MM.1S (cell line): ENCODE measurements at places on chromosomes 5 and 9.

DNA sequence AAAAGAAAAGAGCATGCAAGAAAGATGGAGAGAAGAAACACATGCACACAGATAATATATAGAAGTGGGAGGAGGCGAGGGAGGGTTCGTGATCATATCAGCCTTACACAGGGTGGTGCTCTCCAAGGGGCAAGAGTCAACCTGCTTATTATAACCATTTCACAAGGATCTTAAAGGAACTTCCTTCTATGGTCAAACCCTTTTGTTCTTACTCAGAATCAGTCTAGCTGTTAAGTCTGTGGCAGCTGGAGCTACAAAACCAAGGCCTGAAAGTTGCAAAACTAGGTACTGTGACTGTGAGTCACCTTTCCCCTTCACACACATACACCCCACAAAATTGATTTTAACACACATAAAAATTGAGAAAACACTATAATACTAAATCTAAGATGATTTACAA, 18.5 kb upstream of the ERMP1 start:
- peak; percentile 27 for DNase-seq

GRCh38 chr5:52119768-52120167, 667.9 kb upstream of the ITGA1 start:
- DNase-seq, result no peak

DNA sequence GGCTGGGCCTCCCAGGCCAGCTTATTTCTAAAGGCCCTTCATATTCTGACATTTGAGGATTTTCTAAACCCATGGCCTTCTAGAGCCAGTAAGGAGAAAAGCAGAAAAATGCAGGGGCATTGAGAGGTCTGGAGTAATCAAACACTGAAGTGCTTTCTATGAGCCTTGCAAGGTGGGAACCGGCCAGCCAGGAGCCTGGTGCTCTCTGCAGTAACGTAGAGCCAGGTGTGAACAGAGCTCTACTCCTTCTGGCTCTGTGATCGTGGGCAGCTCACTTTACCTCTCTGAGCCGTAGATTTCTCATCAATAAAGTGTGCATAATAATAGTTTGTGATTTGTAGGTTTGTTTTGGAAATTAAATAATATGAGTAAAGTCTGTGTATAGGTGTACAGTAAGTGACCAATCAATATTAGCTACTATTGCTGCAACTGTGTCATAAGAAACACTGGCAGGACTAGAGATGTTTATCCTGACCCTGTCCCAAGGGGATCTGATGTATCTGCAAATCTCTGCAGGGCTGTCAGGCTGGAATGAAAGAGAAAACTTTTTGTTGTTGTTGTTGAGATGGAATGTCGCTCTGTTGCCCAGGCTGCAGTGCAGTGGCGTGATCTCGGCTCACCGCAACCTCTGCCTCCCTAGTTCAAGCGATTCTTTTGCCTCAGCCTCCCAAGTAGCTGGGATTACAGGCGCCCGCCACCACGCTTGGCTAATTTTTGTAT, 2.7 kb downstream of the SYNPO start:
- DNase-seq, result no peak

DNA sequence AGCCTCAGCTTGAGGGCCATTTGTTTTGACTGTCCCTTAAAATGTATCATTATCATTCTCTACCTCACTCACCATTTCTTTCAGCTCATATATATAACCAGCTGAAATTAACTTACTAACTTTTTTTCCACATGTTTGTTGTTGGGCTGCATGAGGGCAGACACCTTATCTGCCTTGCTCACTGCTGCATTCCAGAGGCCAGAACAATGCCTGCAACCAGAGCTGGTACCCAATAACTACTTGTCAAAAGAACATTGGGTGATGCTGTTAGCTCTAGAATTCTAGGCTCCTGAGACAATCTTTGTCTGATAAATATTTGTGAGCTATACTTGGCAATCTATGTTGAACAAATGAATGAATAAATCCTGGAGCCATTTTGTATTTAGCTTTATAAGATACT, 68.3 kb downstream of the HTR4 start:
- no peak for DNase-seq

DNA sequence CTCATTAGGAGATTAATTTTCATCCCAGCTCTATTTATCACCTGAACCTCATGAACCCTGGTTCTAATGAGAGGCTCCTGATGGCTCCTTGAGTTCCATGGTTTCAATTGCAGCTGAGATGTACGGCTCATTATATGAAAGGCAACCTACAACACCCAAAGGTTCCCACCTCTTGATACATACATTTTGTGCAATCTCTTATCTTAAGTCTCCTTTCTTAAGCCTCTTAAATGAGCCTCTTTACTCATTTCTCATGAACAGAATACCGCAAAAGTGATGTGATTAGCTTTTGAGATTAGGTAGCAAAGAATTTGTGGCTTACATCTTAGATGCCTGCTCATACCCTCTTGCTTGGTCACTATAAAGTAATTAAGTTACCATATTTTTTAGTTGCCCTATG, 1964.0 kb upstream of the CDH6 start:
- DNase-seq, result no peak

DNA sequence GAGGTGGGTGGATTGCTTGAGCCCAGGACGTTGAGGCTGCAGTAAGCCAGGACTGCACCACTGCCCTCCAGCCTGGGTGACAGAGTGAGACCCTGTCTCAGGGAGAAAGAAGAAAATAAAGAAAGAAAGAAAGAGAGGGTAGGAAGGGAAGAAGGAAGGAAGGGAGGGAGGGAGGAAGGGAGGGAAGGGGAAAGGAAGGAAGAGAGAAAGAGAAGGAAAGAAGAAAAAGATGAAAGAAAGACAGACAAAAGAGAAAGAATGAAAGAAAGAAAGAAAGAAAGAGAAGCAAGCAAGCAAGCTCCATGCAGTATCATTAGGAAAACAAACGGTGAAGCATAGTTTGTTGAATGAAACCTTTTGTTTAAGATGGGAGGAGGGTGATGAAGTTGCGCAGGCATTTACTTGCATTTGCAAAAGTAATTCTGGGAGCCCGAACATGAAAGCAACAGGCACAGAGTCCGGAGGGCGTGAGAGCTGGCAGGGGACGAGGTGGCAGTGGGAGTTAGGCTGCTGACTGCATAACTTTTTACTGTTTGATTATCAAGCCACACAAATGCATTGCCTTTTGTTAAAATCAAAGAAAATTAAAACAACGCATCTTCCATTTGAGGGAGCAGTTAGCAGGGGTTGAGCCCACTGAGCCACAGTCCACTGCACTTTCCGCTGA, 26.0 kb upstream of the CEP72 start:
- no peak for DNase-seq

DNA sequence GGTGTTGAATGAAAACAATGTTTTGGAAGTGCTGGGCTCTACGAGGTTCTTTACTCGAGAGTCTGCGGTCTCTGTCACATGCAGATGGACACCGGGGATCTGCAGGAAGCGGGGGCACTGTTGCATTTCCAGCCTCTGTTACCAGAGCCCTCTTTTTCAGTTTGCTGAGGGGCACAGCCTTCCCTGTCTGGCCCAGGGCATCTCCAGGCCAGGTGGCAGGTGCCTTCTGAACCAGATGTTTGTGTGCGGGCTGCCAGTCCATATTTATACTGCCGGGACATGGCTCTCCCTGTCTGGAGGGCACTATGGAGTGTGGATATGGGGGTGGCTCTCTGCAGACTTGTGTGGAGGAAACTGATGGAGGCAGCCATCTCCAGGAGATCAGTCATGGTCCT, 18.7 kb upstream of the POMT1 start:
- DNase-seq, result no peak

GRCh38 chr9:97386733-97387503, 25.0 kb upstream of the TDRD7 start:
- peak; percentile 54 for DNase-seq

DNA sequence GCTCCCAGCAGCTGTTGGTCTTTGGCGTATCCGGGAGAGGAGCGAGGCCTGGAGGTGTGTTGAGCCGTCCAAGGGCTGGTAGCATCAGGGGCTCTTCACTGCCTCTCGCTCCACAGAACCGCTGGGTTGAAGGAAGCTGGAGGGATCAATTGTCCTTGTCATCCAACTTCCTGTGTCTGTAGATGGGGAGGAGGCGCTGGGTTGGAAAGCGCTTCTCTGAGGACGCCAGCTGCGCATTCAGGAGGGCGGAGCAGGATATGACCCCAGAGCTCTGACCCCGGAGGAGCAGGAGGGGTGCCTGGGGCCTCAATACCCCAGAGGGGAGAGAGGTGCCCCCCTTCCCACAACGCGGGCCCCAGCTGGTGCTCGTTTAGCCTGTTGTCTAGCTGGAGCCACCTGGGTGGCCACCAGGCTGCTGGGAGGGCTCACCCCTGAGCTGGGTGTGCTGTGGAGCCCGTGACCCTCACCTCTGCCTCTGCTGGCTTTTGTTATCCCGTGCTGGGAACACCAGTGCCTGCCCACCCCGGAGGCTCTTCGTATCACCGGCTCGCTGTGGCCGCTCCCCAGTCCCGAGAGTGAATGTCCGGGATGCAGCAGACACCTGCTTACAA, 2.0 kb upstream of the DBH start:
- DNase-seq, result no peak

- no peak for DNase-seq
These were observed 24.1 kb downstream of the ACTL7B start for GRCh38 chr9:108831496-108832178.

- no peak for DNase-seq
These were observed 505.3 kb downstream of the ARHGEF28 start for GRCh38 chr5:74131250-74131649.

- DNase-seq, result no peak
These were observed 7.7 kb downstream of the PAX5 start for GRCh38 chr9:37026113-37026930.

GRCh38 chr9:21551401-21551800, 69.3 kb upstream of the IFNE start:
- DNase-seq, result no peak

DNA sequence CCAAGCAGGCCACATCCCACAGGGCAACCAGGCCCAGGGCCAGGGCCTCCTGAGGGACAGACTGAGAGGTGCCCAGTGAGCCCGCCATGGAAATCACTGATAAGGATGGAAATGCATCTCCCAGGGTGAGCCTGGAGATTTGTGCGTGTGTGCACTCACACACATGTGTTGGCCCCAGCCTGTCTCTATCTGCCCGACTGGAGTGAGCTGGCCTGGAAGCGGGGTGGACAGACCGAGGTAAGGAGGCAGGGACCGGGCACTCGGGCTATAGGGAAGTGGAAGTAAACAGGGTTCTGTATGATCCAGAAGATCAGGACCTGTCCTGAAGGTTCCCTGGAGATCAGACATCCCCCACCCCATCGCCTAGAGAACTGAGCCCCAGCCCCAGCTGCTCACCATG, 17.4 kb downstream of the GFI1B start:
- DNase-seq, result no peak

DNA sequence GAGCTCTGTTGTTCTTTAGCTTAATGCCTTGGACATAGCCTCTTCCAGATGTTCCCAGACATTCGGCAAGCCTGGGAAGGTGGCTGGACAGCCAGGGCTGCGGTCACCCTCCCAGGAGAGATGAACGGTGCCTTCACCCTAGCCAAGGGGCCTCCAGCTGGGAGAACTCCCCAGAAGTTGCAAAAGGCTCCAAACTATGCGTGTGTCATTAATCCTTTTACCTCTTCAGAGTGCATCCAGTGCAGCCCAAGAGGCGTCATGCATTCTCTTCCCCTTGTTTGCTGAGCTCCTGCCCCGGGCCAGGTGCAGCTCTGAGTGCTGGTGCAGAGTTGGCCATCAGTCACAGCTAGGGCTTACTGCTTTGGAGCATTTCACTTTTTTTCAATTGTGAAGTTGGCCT, 22.8 kb downstream of the HMCN2 start:
- DNase-seq, result no peak

GRCh38 chr9:129278391-129279237, 100.6 kb upstream of the IER5L start:
- peak; percentile 53 for DNase-seq

DNA sequence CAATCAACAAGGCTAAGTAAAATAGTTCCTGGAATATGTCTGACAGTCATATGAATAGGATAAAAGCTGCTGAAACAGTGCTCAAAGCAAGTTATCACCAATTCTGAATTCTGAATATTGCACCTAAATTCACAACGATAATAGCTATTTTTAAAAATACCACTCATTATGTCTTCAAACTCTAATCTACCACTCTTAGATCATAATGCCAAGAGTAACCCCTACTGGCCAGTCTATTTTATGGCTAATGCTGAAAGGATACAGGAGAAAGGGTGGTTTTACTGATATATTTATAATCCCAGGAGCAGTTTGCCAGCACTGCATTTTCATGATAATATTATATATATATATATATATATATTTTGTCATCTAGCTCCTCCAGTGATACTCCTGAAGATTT, 232.8 kb downstream of the PDE4D start:
- DNase-seq, result peak; percentile 73

DNA sequence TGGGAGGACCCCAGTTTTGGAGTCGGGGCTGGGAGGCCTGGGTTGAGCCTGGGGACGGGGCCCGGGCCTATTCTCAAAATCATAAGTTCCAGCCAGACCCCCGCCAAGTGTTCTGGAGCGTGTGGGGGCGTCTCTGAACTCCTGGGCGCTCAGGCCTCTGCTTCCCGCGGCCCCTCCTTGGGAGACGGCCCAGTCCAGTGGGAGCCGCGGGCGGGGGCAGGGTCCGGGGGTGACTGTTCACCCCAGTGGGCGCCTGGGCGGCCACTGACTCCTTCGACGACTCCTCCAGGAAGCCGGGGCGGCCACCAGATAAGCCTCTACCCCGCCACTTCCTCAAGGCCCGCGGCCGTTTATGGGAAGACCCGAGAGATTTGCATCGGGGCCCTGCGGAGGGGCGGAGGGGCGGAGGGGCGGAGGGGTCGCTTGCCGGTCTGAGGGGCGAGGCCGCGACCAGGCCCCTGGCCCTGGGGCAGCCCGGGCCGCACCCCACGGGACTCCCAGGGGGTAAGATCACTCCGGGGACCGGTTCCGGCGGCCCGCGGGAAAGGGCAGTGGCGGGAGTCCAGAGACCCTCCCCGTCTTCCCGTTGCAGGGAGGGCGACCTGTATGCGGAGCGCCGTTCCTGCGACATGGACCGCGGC, 655 bp downstream of the TOR4A start:
- DNase-seq, result no peak

GRCh38 chr9:133864011-133864410, 125.9 kb upstream of the SARDH start:
- DNase-seq, result no peak

- DNase-seq, result no peak
These were observed 70.0 kb upstream of the CDH10 start for GRCh38 chr5:24714746-24715145.

- DNase-seq, result no peak
These were observed 92.3 kb downstream of the PTCD2 start for GRCh38 chr5:72412283-72413055.

GRCh38 chr5:6264394-6264793, 114.0 kb downstream of the MED10 start:
- no peak for DNase-seq

DNA sequence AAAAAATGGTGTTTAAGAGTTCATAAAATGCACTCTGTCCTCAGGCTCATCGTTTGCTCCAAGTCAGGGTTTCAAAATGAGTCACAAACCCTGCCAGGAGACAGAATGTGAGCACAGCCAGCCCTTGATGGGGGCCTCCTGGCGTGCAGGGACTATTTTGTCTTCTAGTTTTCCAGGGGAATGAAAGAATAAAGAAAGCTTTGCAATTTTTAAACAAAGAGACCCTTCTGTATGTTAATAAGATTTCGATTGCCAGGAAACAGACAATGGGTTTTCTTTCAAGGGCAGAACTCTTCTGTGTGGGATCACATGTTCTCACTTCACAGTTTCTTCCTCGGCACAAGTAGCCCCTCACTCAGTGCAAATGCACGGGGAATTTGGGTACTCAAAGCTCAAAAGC, 121.4 kb upstream of the C6 start:
- no peak for DNase-seq
